ENCODE measurements at places on chromosomes 7 and 10.

GRCh38 chr10:12041766-12042408 is 722 bp downstream of the UPF2 start:
- peak; percentile 12 for DNase-seq

GRCh38 chr10:78976825-78977755 is 91.7 kb upstream of the ZMIZ1 start:
- DNase-seq: no peak

- DNase-seq: no peak
These were observed 19.7 kb downstream of the TSPAN12 start for GRCh38 chr7:120838281-120838682.

- DNase-seq: no peak
These were observed 8.8 kb downstream of the TNS3 start for GRCh38 chr7:47572939-47573757.

DNA sequence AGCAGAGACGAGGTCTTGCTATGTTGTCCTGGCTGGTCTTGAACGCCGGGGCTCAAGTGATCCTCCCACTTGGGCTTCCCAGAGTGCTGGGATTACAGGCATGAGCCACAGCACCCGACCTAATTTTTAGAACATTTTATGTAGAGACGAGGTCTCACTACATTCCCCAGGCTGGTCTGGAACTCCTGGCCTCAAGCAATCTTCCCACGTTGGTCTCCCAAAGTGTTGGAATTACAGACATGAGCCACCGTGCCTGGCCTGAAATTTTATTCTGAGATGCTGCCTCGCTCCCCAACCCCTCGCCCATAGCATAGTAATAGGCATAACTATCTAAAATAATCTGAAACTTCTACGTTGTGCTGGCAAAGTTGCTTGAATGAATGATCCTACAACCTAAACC is 21.9 kb downstream of the SFXN4 start:
- DNase-seq: no peak

- peak; percentile 31 for DNase-seq
These were observed 22.1 kb downstream of the NCAPG2 start for GRCh38 chr7:158682456-158682855.

- DNase-seq: no peak
These were observed 31.2 kb downstream of the GSTO2 start for GRCh38 chr10:104300002-104300735.

- DNase-seq: no peak
These were observed 76.3 kb downstream of the FOXI2 start for GRCh38 chr10:127813290-127813689.

- DNase-seq: no peak
These were observed 208.8 kb downstream of the TCERG1L start for GRCh38 chr10:131102676-131103075.

DNA sequence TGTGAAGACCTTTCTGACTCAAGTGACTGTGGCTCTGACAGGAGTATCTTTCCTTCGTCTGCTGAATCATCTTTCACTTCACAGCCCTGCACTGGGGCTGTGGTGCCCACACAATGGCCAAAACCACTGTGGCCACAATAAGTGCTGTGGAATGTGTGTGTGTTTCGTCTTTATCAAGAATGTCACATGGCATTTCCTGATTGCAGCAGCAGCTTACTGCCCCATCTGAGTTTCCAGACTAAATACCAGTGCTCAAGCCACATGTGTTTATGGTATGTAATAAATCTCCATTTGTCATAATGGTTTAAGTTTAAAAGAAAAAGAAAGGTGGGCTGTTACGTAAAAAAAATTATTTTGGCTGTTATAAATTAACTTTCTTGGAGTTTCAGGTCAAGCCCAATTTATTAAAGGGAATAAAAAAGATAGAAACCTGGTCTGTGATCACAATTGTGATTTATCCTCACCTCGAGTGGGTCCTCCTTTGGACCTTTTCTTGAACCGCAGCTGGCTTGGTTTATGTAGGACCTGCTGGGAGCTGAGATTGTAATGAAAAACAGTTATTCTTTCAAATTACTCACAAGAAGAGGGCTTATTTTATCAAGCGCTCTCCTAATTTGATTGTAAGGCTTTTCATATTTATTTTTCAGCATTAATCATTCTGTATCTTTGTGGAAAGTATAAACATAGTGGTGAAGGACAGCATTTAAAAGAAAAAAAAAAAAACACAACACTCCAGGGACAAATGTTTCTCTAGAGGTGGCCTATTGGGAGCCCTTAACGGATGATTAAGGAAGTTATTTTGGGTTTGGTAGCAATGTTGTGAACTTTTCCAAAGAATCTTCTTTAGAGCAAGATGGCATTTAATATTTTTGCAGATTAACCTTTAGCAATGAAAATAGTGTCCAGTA is 116.2 kb downstream of the LRMDA start:
- no peak for DNase-seq

- no peak for DNase-seq
These were observed 35.2 kb downstream of the UBTD1 start for GRCh38 chr10:97533888-97534287.

GRCh38 chr10:130388746-130389145 is 252.6 kb downstream of the GLRX3 start:
- DNase-seq: no peak

- DNase-seq: no peak
These were observed 28.0 kb upstream of the VSIR start for GRCh38 chr10:71801361-71801760.

GRCh38 chr10:92699193-92699517 is 9.4 kb downstream of the HHEX start:
- no peak for DNase-seq

- DNase-seq: no peak
These were observed 54.8 kb upstream of the ECHDC3 start for GRCh38 chr10:11687357-11687771.

GRCh38 chr10:6108631-6109443 is 20.0 kb downstream of the RBM17 start:
- DNase-seq: no peak
